ENCODE measurements at places on chromosomes 7 and 10. TPM values are rescaled to one million over a fixed set of nuclear protein-coding genes. Genes with fewer than 3 reads are reported as not detected.

ADK gene
- total RNA-seq, result 35.5 TPM

MASTL gene
- 11.0 TPM for total RNA-seq

DYNC1I1 gene
- 0.14 TPM for total RNA-seq

MEIG1 gene
- total RNA-seq, result 1.5 TPM

SLC29A4 gene
- total RNA-seq, result 6.5 TPM

TMEM120A gene
- total RNA-seq, result 24.2 TPM

GIMAP8 gene
- total RNA-seq, result not detected

RUFY2 gene
- total RNA-seq, result 13.0 TPM

ABCC2 gene
- 0.07 TPM for total RNA-seq

MRLN gene
- total RNA-seq, result not detected

ST7 gene
- total RNA-seq, result 19.0 TPM

MOGAT3 gene
- total RNA-seq, result not detected

WDR11 gene
- 56.7 TPM for total RNA-seq

FFAR4 gene
- not detected for total RNA-seq

HTR5A gene
- not detected for total RNA-seq

DNAJC12 gene
- total RNA-seq, result 3.0 TPM

VPS37D gene
- total RNA-seq, result 12.2 TPM

THSD7A gene
- total RNA-seq, result 26.2 TPM

NKX1-2 gene
- total RNA-seq, result not detected

PLAC9 gene
- total RNA-seq, result not detected

VSTM2A gene
- not detected for total RNA-seq

CDH23 gene
- total RNA-seq, result 0.04 TPM

CYP2C18 gene
- total RNA-seq, result not detected

RAB19 gene
- total RNA-seq, result 6.4 TPM

ZNF365 gene
- total RNA-seq, result 4.7 TPM

AKR1C1 gene
- 1.2 TPM for total RNA-seq

CRHR2 gene
- not detected for total RNA-seq

ACHE gene
- 1.3 TPM for total RNA-seq

TRPV5 gene
- total RNA-seq, result not detected

PAPOLB gene
- 0.14 TPM for total RNA-seq

C10orf120 gene
- total RNA-seq, result not detected

ZNF37A gene
- total RNA-seq, result 10.8 TPM

CACNB2 gene
- total RNA-seq, result 0.21 TPM

PDZD7 gene
- total RNA-seq, result 3.5 TPM

LRGUK gene
- total RNA-seq, result 0.41 TPM

SRGN gene
- 1.5 TPM for total RNA-seq

HOXA2 gene
- total RNA-seq, result 1.1 TPM

SMO gene
- 20.1 TPM for total RNA-seq

AKR1D1 gene
- not detected for total RNA-seq

SERPINE1 gene
- total RNA-seq, result 229 TPM

PVRIG gene
- not detected for total RNA-seq

ATP6V0A4 gene
- total RNA-seq, result 0.88 TPM

CFAP46 gene
- total RNA-seq, result 3.8 TPM

TLL2 gene
- 2.2 TPM for total RNA-seq

FAM221A gene
- total RNA-seq, result 14.2 TPM

PAX4 gene
- not detected for total RNA-seq

STEAP1 gene
- total RNA-seq, result 6.9 TPM

OPN1SW gene
- not detected for total RNA-seq

SPAM1 gene
- total RNA-seq, result not detected

FBXL13 gene
- 3.1 TPM for total RNA-seq

All from kidney epithelial cell (primary cell).